Activated CD4-positive, alpha-beta T cell treated with anti-CD3 and anti-CD28 coated beads, Interleukin-2, amount 50 U/mL, for 1 hour (primary cell): ENCODE measurements at places on chromosomes 2 and 18.

DNA sequence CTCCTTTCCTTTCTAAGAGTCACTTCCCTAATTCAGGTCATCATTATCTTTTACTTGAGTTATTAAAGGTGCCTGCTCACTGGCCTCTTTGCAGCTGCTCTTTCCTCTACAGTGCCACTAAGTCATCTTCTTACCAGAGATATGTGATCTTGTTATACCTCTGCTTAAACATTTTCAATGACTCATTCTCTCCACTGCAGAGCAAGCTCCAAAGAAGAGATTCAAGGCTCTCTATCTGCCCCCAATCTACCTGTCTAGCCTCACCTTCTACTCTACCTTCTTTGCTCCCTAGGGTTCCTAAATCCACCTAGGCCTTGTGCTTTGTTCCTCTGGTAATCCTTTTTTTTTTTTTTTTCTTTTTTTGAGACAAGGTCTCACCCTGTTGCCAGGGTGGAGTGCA is 3.1 kb downstream of the ARHGEF33 start:
- no peak for DNase-seq

- DNase-seq: no peak
Observed at GRCh38 chr2:71711133-71711855, 257.9 kb downstream of the DYSF start.

DNA sequence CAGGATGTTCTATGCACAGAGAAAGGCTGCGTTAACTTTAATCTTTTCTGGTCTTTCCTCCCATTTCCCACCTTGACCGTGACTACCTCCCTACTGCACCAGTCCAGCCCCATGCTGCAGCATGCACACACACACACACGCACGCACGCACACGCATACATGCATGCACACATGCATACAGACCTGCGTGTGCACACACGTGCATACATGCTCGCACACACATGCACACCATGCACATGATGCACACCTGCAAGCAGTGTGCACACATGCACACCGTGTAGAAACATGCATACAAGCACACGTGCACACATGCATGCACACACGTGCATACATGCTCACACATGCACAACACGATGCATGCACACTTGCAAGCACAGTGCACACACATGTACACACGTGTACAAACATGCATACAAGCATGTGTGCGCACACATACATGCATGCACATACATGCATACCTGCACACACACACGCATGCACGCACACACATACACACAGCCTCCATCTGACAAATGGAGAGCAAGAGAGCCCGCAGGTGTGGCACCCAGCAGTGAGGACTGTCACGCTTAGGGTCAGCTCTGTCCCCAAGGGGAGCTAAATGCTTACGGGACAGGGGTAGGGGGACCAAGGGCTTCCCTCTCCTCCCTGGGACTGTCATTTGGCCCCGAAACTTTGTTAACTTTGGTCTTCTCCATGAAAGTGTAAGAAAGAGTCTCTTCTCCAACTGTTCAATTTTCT is 18.2 kb downstream of the SNORC start:
- DNase-seq: no peak

DNA sequence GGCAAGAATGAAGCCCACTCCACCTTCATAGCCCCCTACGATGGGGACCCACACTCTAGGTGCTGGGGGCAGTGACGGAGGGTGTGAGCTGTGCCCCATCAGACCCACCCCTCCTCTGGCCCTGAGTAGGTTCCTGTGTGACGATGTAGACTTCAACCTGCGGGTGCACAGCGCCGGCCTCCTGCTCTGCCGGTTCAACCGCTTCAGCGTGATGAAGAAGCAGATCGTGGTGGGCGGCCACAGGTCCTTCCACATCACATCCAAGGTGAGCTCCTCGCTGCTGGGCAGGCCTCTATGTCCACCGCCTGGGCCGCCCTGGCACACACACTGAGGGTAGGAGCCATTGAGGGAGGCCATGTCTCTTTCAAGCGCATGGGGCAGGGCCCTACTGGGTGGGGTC is 34.9 kb downstream of the NTSR2 start:
- DNase-seq: no peak

DNA sequence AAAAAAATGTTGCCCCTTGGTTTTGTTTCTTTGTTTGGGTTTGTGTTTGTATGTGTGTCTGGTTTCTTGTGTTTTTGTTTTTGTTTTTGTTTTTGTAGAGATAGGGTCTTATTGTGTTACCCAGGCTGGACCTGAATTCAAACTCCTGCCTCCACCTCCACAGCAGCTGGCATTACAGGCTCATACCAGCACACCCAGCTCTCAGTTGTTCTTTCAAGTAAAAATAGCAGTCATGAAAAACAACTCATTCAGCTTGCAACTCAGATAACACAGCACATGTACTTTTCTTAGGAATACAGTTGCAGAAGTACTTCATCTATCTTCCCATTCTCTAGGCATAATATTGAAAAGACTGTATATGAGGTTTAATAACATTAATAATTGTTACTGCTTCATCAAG is 37.0 kb downstream of the ZC3H8 start:
- DNase-seq: no peak
